ENCODE measurements at places on chromosomes 7 and 10.

DNA sequence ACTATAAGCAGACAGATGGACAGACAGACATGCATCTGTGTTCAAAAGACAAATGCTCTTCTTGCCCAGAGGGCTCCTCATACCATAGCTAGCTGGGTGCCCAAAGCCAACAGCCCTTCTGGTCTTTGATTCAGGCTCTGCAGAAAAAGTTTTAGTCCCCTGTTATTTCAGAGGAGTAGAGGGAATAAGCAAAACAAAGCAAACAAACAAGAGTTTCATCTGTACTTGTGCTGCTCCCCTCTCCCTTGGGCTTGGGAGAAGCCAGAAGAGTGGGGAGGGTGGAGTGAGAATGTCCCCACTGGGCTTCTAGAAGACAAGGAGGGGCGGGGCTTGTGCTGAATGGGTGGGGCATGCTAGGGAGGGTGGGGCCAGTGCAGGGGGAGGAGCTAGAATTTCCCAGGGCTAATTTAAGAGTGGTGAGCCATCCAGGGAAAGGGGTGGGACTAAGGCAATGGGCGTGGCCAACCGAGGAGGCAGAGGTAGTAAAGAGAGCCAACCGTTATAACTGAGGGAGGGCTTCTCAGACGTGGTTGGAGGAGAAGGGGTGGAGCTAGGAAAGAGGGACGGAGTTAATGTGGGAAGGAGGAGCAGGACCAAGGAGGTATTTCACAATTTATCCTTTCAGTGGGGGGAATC, 101.2 kb upstream of the MGMT start:
- no peak for DNase-seq

DNA sequence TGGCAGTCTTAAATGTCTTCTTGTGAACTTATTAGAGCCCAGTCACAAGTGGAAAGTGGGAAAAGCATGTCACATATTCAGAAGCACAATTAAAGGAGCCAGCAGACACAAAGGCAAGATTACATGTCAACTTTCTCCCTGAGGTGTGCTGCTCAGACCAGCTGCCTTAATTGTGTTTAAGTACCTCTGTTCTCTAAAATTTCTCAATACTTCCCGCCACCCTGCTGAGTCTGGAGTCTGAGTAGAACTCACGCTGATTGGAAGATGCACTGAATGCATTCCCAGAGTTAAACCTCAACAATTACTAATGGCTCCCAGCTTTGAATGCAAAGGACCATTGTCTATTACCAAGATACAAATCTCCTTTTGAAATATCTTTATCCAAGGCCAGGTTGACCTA, 166.4 kb upstream of the COBL start:
- no peak for DNase-seq

DNA sequence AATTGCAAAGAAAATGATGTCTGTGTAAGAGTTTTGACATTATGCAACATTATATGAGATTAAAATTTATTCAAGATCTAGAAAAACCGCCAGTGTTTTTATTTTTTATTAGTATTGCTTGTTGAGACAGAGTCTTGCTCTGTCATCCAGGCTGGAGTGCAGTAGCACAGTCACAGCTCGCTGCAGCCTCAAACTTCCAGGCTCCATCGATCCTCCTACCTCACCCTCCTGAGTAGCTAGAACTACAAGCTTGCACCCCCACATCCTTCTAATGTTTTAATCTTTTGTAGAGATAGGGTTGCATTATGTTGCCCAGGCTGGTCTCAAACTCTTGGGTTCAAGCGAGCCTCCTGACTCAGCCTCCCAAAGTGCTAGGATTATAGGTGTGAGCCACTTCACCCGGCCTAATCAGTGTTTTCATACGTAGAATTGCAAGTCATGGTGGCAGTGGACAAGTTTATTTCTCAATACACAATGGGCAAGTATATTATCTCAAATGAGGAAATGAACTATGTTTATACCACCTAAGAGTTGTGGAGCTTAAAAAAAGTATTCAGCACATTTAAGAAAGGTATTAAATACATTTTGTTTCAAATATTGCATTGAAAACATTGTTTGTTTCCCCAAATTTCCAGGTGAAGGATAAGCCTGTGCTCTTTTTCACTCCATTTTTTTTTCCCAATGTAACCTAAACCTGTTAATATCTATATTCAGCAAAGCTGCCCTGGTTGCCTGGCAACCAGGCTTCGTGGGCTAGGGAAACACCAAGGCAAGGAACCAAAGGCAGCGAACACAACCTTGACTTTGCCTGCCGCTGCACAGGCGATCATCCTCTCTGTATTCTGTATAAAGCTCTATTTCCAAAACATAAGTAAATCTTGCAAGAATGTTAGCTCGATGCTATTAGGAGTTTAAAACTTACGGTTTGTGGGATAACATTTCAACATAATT, 163.9 kb downstream of the CACNB2 start:
- DNase-seq = peak; percentile 63

- DNase-seq = no peak
Observed at GRCh38 chr10:16944986-16945385, 127.8 kb upstream of the RSU1 start.

DNA sequence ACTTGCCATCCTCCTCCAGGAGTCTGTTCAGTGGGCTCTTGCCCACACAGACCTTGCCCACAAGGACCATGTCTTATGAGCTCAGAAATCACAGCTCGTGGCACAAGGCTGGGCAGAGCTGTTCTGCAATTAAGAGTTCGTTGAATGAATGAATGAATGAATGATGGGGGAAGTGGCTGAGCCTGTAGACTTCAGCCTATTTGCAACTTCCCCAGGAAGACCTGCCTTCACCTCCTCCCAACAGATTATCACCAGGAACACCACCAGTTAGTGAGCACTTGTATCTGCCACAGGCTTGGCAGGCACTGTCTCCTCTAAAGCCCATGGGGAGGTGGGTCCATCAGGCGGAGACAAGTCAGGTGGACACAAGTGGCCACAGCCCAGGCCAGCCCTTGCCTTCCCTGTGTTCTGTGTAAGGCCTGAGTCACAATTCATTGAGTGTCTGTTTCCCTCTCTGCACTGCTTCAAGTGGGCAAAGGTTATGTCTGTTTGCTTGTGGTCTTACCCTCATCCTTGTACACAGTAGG, 1.8 kb upstream of the FGF8 start:
- DNase-seq = no peak

GRCh38 chr7:131431289-131431688, 103.6 kb downstream of the MKLN1 start:
- no peak for DNase-seq

DNA sequence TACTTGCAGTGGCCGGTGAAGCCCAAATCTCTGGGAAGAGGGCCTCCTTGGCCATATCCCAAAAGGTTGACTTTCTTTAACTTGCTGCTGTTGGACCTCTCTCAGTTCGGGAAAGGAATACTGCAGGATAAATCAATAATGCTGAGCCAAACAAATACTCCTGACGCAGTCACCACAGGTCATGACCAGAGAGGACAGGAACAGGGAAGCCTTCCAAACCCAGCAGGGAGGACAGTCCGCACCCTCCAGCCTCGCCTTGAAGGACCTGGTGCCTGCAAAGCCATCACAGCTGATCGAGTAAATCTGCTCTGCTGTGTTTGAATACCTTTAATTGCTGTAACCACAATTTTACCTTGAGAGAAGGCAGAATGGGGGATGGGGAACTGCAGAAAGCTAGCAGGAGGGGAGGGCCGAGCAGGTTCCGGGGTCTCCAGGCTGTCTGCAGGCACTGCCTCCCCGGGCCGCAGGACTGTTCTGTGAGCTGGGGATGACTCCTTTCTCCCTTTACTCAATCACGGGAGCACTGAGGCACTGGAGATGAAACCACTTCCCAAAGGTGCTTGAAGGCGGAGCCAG, 20.8 kb upstream of the INSIG1 start:
- DNase-seq = no peak

- peak; percentile 42 for DNase-seq
Observed at GRCh38 chr10:24930427-24930826, 22.0 kb downstream of the PRTFDC1 start.

DNA sequence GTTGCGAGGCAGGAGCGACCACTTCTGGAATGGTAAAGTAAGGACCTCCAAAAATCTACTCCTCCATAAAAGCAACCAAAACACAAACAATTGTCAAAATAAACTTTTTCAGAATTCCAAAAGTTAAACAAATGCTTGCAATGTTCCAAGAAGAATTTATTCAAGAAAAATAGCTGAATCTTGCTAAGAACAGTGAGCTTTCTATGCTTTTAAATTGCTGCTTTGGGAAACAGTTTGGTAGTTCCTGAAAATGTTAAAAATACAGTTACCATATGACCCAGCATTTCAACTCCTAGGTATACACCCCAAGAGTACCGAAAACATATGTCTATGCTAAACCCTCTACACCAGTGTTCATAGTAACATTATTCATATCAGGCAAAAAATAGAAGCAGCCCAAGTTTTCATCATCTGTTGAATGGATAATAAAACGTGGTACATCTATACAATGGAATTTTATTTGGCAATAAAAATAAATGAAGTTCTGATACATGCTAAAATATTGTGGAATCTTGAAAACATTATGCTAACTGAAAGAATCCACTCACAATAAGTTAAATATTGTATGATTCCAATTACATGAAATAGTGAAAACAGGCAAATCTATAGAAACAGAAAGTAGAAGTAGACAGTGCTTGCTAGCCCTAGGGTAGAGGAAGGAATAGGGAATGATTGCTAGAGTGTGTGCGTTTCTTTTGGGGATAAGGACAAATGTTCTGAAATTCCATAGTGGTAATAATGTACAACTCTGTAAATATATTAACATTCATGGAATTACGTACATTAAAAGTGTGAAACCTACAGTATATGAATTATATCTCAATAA, 57.0 kb downstream of the LRRN3 start:
- DNase-seq = no peak

DNA sequence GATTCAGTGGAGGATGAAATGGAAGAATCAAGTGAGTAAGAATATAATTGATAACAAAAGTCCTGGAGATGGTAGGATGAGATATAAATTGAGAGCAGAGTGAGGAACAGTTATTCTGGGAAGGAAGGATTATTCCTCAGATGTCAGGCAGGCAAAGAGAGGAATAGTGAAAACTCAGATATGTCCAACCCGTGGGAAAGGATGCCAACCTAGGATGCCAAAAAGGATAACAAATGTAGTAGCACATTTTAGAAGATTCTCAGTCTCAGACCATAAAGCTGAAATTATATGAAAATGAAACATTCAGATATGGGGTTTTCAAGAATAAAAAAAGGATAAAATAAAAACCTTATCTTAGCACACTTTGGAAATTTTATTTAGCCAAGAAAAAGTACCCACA, 131.1 kb downstream of the SEMA3C start:
- no peak for DNase-seq

DNA sequence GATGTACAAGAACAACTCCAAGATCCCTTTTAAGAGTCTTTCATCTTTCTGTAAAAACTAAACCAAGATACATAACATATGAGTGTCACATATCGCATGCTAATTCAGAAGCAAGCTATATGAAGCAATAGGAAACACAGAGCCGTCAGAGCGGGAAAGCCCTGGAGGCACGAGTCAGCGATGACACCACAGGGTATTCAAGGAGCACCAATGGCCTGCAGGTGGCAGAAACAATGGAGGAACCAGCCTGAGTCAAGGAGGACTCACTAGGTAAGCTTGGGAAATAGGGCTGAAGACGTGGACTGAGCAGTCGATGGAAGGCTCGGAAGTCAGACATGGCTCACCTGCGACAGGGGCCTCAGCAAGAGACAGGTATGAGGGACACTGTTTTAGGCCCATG, 214.4 kb downstream of the FAM107B start:
- DNase-seq = no peak

GRCh38 chr10:13990946-13991345, 339.8 kb downstream of the FRMD4A start:
- no peak for DNase-seq

DNA sequence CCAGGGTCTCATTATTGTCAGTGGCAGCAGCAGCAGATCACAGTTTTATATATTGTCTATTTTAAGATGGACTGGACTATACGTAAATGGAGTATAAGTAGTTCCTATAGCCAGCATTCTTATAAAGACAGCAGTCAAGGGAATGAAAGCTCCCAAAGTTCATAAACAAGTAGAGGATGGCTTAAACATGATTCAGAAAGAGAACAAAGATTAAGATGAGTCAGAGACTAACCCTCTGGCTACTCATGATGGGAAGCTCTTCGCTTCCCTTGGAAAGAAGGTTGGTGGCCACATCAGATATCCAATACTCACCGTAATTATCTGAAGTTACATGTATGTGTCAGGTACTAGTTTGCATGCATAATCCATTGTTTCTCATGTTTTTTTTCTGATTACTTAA, 277.0 kb downstream of the INHBA start:
- DNase-seq = no peak
